Stimulated activated CD8-positive, alpha-beta memory T cell treated with anti-CD3 and anti-CD28 coated beads, Interleukin-15, amount 100 ng/mL, for 24 hours (primary cell): ENCODE measurements at places on chromosomes 3 and 15.
A peak's percentile ranks its signal among the peaks of the same experiment; 100 is the strongest.

- no peak for DNase-seq
Measured at GRCh38 chr3:196124608-196125007, 42.7 kb upstream of the TFRC start.

- DNase-seq, result no peak
Measured at GRCh38 chr15:57897870-57898269, 167.6 kb downstream of the ALDH1A2 start.

- DNase-seq, result peak; percentile 14
Measured at GRCh38 chr3:170222647-170223541, 670 bp downstream of the PRKCI start.

GRCh38 chr3:76212679-76213078 is 427.3 kb upstream of the ZNF717 start:
- no peak for DNase-seq

DNA sequence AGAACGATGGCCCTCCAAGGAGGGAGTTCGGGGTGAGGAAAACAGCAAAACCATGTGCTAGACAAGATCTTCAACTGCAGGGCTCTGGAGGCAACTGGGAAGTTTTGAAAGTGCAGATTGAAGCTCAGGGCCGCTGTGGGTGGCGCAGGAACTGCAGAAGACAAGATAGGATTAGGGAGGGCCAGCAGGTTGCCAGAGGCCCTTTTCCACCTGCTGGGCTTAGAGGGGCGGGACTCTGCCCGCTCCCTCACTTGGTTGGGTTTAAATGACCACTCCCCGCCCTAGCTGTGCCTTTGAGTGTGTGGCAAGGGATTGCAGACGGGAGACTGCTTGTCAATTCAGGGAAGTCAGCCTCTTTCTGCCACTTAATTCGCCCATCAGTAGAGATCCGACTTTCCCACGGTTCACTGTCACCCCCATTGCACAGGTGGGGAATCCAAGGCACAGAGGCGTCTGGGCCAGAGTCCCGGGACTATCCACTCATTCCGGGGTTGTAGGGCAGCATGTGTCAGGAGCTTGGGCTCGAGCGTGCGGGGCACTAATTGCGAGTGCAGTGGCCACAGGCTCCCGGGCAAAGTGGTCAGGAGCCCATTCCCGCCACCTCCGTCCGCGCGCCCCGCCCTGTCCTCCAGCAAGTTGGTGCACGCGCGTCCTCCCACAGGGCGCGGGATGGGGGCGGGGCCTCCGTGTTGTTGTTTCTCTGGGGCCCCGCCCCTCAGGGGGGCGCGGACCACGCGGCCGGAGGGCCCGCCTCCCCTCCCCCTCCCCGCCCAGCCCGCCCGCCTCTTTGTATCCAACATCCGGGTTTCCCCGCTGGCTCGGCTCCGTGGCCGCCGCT is at the start of gene ACVR2B:
Gene ACVR2B (plus strand): TSS at position 816 of the 838 bp plus-strand sequence. CDS start 433 bp downstream, outside the sequence.
- DNase-seq, result peak; percentile 42

- no peak for DNase-seq
Measured at GRCh38 chr3:161851941-161852566, 355.4 kb downstream of the OTOL1 start.

DNA sequence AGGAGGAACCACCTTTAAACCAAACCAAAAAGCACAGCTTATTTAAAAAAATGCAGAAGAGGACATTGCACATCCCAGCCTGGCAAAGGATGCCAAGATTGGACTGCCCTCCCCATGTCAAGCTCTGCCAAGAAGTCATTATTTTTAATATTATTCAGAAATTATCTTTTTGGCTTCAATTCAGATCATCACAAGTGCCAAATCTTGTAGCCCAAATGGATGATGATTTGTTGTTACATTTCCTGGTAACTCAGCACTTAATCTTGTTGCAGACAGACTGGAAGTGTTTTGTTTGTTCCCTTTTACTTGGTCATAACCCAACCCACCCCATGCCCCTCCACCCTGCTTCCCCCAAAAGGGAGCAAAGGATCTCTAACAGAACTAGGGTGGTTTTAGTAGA is 28.1 kb upstream of the LXN start:
- no peak for DNase-seq

DNA sequence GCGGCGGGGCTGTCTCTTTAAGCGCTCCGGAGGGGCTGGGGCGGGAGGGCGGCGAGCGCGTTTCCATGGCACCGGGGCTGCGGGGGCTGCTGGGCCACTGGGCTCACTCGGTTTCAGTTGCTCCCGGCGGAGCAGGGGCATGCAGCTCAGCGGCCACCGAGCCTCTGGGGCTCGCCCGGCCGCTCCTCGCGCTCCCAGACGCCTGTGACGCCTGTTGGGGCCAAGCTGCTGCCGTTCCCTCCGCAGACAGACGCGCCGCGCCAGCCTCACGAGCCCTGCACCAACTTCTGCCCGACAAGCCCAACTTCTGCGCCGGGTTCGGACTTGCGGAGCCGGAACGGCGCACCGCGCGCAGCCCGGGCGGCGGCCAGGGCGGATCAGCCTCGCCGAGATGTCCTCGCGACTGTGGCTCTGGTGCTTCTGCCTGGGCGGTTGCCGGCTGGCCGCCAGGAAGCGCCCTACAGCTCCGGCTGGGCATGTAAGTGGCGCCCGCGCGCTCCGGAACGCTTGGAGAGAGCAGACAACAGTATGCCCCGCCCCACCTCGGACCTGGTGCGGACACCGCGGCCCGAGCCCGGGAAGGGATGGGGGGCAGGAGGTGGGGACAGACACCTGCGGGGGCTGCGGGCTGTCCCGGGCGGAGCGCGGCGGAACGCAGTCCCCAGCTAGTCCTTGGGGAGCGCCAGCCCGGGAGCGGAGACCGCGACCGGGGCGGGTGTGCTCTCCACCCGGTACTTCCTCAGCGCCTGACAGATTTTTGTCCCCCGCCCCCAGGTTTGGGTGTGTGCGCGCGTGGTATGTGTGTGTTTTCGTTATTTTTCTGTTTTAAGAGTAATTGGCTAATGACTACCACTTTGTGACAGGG is 154.1 kb upstream of the GOLIM4 start:
- no peak for DNase-seq

DNA sequence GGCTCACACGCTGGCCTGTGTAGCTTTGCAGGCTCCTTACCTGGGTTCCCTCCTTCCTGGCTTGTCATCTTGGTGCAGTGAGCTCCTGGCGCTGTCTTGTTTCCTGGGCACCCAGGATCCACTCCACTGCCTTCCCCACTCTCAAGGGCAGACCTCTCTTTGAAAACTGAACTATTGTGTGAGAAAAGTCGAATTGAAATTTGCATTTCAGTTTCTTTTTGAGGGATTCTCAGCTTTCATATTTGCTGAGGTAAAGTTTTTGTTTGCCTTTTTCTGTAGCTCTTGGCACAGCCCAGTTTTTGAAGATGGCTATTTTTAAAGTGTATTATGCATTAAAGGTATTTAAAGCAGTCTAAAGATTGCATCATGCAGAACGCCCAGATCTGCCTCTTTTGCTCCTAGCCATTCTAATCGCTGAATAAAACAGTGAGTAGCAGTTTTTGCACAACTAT is 70.1 kb downstream of the CCK start:
- no peak for DNase-seq

GRCh38 chr15:74801311-74801997 is 11.2 kb upstream of the LMAN1L start:
- DNase-seq, result no peak

DNA sequence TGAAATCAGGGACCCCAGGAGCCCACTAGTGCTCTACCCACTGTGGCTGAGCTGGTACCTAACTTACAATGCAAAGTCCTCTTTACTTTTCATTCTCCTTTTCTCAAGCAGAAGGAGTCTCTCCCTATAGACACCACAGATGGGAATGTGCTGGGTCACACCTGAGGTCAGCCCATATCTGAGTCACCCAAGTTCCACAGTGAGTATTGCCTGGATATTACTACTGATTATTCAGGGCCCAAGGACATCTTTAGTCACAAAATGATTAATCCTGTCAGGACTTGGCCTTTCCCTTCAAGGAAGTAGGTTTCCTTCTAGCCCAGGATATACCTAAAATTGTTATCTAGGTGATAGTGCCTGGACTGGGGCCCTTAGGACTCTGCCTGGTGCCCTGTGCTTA is 1305.2 kb downstream of the SI start:
- no peak for DNase-seq
